LHCN-M2 (cell line): ENCODE measurements at places on chromosomes 5 and 9. TPM values are rescaled to one million over a fixed set of nuclear protein-coding genes. Genes with fewer than 3 reads are reported as not detected.

DNA sequence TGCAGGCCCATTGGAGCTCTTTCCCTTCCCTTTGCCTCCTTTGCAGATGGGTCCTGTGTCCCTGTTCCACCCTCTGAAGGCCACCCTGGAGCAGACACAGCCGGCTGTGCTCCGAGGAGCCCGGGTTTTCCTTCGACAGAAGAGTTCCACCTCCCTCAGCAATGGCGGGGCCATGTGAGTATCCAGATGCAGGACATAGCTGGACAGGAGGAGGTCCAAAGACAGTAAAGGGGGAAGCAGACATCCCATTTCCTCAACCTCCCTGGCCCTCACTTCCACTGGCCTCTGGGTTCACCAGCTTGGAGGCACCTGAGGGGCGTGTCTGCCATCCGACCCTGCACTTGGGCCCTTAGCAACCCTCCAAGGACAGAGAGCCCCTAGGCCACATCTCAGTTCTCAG is 237.9 kb downstream of the CACNA1B start:
- DNase-seq: no peak

ARID3C gene
- 0.34 and 0.45 TPM in 2 replicates for total RNA-seq

DNA sequence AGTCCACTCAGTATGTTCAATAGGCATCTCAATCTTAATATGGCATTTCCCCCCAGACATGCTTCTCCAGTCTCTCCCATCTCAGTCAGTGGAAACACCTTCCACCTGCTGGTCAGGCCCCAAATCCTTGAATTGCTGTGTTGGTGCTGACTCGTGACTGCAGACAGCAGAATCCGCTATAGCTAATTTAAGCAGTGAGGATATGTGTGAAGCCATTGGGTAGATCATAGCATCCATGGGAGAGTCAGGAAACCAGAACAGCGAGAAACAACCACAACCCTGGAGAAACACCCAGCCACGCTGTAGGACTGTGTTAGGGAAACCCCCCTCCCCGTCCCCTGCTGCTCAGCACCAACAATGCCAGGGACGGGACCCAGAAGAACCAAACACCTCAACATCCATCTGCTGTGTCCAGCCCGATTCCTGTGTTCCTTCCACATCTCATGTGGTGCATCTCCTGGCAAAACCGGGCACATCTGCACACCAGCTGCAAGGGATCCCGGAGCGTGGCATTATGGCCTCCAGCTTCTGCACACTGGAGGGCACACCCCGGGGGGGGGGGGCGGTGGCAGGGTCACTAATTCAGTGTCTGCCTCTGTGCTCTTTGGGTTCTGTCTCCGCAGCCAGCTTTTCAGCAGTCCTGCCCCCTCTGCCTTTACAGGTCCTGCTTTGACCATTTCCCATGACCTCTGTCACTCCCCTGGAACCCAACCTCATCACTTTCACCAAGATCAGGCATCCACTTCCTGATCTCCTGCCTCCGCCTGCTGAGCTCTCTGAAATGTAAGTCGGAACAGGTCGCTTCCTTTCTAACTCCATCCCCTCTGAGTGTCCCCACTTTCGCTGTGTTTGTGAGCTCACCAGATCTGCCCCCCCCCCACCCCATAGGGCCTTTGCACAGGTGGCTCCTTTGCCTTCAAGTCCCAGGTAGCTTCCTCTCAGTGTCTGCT is 2.4 kb upstream of the PLEKHG4B start:
- no peak for DNase-seq

- peak; percentile 50 for DNase-seq
Observed at GRCh38 chr9:23492126-23493002, 333.7 kb downstream of the ELAVL2 start.

DNA sequence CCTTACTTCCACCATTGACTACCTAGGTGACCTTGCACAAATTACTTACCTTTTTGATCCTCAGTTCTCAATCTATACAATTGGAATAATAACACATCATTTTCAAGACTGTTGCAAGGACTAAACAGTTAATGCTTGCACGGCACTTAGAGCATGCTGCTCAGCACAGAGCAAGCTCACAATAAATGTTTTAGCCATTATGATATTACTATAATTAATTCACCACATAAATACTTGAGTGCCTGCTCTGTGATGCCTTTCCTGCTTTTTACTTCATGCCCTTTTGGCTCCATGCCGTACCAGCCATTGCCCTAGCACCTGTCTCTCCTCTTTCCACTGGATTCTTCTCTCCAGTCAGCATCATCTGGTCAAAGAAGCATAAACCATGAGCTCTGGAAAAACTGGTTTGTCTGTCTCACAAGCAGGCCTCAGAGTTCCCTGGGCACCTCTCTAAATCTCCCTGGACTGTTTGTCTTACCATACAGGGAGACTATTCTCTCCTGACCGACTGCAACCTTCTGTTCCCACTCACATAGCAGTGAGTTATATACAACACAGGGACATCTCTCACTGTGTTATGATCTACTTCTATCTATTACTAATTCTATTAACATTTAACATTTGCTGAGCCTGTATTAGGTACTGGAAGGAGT is 260.4 kb upstream of the ADRA1B start:
- no peak for DNase-seq

DNA sequence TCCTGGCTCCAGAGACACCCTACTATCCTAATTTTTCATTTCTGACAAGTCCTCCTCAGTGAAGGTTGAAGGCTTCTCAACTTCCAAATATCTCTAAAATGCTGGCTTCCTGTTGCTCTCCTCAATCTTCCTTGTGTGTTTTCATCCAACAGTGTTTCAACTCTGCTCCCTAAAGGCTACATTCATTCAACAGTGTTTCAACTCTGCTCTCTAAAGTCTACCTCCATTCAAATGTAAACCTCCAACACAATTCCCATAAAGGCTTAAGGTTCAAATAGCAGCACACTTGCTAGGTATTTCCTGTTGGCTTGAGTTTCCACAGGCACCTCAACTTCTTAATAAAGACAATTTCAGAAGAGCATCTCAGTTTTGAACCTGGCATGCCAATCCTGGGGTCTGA is 164.8 kb downstream of the HINT1 start:
- DNase-seq: no peak

DNA sequence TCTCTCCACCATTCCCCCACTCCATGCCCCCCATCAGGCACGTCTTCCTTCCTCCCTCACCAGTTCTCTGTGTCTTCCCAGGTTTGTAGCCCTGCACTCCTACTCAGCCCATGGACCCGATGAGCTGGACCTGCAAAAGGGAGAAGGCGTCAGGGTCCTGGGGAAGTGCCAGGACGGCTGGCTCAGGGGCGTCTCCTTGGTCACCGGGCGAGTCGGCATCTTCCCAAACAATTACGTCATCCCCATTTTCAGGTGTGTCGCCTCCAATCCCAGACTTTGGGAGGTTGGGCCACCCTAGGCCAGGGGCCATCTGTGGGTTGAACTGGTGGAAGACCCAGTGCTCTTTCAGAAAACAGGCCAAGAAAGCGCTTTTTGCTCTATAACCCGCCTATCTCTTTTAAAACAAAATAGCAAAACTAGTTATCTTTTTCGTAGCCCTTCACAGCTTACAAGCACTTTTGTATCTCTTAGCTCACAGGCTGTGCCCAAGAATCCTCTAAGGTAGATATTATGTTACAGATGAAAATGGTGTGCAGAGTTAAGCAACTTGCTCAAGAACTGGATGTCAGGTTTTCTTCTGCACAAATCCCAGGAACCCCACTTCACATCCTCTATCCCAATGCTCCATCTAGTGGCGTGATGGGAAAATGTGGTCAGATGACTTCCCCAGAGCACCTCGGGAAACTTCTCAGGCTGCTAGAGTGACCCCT is 56.2 kb downstream of the PLAC8L1 start:
- DNase-seq: peak; percentile 70

DNA sequence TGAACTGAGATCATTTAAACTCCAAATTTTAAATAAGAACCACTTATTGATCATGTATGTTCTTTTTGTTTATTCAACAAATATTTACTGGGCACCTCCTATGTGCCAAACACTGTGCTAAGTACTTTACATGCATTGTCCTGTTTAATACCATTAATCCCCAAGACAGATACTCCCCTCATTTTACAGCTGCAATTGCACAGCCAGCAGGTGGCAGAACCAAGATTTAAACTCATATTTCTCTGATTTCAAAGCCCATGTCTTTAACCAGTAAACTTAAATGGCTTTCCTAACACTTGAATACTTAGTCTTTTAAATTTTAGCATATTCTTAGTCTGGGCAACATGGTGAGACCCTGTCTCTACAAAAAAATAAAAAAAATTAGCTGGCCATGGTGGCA is 43.4 kb upstream of the KIAA1958 start:
- peak; percentile 3 for DNase-seq
